GM04504 (cell line): ENCODE measurements at places on chromosomes 3 and 15.

GRCh38 chr3:158102242-158103080 is 3.8 kb downstream of the SHOX2 start:
- no peak for DNase-seq

GRCh38 chr3:68764554-68764953 is 167.8 kb downstream of the TAFA4 start:
- no peak for DNase-seq

GRCh38 chr15:81107889-81108288 is 26.2 kb upstream of the CFAP161 start:
- no peak for DNase-seq

GRCh38 chr3:70539908-70540307 is 227.5 kb upstream of the MDFIC2 start:
- no peak for DNase-seq

DNA sequence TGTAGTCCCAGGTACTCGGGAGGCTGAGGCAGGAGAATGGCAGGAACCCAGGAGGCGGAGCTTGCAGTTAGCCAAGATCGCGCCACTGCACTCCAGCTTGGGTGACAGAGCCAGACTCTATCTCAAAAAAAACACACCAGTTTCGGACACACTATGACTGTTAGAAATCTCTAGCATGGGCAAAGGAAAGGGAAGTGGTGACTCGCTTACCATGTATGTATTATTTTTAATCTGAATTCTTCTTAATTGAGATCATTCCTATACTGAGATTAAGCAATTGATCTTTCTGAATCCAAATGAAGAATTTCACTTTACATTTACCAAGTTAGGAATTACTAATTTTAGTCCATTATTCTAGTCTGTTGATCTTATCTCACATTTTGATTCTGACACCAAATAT is 459.2 kb upstream of the ALCAM start:
- DNase-seq: peak; percentile 33

DNA sequence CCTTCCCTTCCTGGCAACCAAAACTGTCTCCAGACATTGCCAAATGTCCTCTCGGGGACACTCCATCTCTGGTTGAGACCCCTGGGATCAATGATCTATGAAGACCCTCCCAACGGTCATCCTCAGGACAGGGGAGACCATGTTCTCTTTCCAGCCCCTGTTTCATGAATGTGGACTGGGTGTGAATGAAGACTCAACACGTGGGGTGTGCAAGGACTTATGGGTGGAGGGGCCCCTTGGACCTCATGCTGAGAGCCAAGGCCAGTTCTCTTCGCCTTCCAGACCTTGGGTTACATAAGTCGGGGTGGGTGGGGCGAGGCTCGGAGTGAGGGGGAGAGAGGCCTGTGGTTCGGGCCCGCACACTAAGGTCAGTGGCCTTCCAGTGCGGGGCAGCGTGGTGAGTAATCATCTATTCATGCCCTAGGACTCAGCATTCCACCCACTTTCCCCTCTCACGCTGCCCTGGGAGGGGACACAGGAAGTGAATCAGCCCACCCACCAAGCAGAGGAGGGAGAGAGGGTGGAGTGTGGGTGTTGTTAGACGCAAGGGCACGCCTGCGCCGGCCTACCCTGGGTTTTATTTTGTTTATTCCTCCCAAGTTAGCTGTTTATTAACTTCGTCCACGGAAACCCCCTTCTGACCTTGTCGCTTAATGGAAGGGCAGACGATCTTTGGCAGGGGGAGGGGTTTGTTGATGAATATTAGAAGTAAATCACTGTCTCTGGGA is 6.7 kb downstream of the PAQR5 start:
- peak; percentile 96 for DNase-seq

DNA sequence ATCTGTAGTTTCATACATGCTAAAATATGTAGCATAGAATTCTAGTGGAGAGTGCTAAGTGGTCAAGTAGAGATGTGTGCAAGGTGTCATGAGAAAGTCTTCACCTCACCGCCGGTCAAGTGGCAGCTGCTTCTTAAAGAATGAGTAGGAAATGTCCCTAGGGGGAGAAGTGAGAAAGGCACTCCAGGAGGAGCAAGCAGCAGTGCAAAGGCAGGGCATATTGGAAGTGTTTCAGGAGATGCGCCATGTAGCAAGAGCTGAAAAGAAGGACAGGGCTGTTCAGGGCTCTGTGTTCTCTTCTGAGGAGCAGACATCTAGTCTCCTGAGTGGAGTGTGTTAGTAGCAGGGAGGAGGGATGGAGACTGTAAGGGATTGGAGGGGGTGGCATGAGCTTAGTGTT is 312.4 kb upstream of the SEMA6D start:
- DNase-seq: no peak

DNA sequence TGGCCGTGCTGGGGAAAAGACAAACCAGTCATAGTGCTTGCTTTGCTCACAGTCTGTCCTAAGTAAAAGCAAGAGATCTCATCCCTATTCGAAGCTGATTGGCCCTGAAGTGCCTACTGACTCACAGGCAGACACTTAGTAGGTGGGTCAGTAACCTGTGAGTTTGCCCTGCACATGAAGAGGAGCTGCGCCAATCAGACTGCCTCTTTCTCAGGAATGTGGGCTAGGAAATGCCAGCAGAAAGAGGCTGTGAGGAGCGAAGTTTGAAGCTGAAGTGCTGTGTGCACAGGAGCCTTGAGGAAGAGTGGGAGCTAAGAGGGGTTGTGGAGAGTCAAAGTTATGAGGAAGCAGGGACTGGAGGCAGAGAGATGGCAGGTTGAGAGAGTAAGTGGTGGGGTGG is 126.8 kb downstream of the IL20RB start:
- no peak for DNase-seq

- no peak for DNase-seq
Measured at GRCh38 chr3:126035362-126036050, 48.4 kb downstream of the SLC41A3 start.

DNA sequence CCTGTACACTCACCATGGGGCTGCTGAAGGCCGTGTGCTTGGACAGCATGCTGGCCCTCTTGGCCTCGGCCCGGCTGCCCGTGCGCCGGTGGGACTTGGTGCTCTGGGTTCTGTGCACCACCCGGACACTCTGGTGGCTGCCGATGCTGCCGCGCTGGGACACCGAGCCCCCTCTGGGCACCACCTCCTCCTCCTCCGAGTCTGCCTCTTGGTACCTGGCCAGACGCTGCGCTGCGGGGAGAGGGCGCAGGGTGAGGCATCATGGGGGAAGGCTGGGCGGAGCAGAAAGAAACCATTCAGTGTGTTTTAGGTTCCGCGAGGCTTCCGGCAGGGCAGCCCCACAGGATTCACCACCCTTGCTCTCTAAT is 145.0 kb downstream of the ATP10A start:
- DNase-seq: no peak

DNA sequence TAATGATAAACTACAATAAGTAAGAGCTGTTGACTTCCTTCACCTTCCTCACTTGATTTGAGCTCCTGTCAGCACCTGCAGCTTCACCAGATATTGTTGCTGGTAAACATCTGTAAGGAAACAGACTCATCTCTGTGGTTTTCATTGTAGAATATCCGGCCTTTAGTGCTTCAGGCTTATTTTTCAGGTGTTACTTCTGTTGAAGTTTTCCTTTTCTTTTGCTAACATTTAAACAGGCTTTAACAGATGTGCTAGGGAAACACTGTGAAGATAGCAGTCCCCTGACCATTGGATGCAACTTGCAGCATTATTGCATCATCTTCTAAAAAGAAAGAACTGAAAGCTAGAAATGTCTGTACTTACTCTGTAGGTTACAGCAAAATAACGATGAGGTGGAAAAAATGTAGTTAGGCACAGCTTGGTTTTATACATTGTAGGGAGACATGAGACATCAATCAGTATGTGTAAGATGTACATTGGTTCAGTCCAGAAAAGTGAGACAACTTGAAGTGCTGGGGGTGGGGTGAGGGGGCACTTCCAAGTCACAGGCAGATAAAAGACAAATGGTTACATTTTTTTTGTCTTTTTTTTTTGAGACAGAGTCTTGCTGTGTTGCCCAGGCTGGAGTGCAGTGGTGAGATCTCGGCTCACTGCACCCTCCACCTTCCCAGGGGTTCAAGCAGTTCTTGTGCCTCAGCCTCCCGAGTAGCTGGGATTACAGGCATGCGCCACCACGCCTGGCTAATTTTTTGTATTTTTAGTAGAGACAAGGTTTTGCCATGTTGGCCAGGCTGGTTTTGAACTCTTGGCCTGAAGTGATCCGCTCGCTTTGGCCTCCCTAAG is 10.2 kb downstream of the EDEM1 start:
- DNase-seq: no peak

DNA sequence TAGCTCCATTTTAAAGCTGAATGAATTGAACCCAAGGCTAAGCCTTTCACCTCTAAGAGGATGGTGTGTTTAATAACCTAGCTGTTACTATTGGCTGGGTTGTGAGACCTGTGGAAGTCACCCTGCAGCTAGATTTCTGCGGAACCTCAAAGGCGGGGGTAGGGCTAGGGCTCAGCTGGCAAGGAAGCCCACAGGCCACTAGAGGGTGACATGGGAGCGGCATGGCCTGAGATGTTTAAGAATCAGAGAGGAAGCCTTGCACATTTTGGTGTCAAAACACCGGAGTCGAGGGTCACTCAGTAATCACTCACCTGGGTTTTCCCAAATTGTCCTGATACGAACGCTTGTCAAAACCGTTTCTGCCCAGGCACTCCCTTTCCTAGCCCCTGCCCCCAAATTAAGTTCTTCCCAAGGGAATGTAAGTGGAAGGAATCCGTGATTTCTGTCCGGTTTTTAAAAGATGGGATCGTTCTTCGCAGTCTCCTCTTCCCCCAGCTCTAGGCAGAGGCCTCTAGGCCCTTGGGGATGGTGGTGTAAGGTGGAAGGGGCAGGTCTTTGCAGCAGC is 3.8 kb upstream of the ACAD9 start:
- no peak for DNase-seq

DNA sequence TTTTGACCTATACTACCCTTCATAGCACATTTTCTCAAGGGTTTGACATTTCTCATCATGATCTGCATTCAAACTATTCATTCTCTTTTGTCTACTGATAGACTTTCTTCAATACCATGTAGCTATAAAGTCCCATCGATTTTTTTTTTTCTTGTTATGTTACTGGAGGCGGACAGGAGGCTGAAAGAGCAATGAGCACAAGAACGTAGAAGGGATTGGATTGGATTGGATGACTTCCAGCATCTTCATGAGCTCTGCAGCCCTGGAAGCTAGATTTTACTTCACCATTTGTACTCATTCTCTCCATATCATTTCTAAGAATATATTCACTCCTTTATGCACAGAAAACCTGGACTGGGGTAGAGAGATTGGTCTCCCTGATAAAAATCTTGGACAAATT is 43.2 kb downstream of the DUT start:
- DNase-seq: no peak

DNA sequence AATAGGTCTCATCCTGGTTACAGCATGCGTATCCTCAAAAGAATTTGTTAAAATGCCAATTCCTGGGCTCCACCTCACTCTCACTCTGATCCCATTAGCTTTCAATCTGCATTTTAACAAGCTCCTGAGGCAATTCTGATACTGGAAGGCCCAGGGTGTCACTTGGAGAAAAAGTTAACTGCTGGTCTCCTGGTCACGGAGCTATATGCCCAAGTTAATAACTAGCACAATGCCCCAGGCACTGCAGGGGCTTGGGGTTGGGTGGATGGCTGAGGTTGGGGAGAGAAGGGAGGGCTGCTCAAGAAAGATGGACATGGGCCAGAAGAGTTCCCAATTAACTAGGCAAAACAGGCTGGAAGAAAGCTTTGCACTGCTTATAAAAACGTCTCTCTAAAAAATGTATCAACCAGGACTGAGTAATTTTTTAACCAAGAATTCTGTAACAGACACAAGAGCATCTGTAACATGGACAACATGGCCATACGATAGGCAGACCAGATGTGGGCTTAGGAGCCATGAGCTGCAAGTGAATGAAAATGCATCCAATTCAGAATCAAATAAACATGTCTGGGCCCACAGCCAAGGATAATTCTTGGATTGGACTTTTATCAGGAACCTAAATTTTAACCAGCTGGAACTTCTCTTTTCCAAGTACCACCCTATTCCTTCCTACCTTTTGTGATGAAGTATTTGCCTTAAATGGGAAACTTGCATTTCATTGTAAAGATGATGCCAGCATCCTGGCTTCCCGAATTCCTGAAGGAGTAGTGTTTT is 4.2 kb downstream of the IL17RD start:
- no peak for DNase-seq

DNA sequence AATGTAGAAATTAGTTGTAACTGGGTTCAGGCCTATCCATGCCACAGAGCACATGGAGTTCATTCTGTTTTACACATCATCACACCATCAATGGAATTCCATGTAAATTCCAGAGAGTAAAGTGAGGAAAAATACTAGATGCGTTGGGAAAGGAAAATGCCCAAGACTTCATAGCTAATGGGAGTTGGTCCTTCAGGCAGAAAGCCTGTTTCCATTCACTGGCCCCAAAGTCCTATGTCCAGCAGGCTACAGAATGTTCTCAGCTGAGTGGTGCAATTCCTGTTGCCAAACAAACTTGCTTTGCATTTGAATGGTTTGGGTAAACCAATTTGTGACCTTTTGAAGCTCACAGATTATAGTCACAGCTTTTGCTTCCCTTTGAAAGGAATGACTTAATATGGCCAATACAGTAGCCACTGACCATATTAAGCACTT is 164.6 kb upstream of the PFN2 start:
- no peak for DNase-seq

DNA sequence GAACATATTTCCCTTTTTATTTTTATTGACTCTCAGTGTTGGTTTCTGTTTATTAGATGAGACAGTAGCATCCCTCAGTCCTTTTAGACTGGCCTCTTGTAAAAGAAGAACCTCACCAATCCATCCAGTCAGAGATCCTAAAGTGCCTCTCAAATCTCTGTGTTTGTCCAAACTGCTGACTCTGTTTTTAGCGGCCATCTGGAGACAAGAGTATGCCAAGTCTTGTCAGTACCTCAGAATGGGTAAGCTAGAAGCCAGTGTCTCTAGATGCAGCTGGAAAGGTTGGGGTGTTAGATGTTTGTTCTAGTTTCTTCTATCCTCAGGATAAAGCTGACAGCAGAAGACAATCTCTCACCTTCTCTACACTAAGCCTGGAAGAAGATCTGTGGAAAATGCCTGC is 537.7 kb upstream of the ZNF385D start:
- DNase-seq: no peak

GRCh38 chr15:41160639-41161315 is 44.7 kb upstream of the INO80 start:
- no peak for DNase-seq

- DNase-seq: no peak
Measured at GRCh38 chr3:144407335-144407734, 435.7 kb downstream of the DIPK2A start.

- no peak for DNase-seq
Measured at GRCh38 chr15:51202783-51203182, 108.1 kb upstream of the TNFAIP8L3 start.

- no peak for DNase-seq
Measured at GRCh38 chr3:32238453-32239306, at the start of gene CMTM8. Gene CMTM8, plus strand, starts transcription at chr3:32238680. Its CDS starts 293 bp downstream, at chr3:32238973.

- DNase-seq: no peak
Measured at GRCh38 chr3:25894101-25894500, 104.2 kb downstream of the OXSM start.

DNA sequence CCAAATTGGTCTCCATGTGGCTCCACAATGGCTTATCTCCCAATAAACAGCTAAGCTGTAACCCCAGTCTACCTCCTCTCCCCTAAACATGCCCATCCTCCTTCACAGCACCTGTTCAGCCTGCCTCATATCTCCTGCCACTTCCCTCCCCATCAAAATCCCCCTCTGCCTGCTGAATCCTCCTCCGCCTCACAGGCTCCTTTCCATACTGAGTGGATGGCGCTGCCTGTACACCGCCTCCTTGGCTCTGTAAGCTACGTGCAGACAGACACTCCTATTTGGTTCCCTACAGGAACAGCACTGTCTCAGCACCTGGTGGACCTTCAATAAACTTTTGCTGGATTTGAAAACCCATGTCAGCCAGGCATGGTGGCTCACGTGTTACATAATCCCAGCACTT is 53.7 kb downstream of the ADCY5 start:
- no peak for DNase-seq

- DNase-seq: no peak
Measured at GRCh38 chr15:79310612-79310984, 314 bp upstream of the TMED3 start.
